Progenitor cell of endocrine pancreas (in vitro differentiated cells): ENCODE measurements at places on chromosomes 2 and 18. TPM values are rescaled to one million over a fixed set of nuclear protein-coding genes. Genes with fewer than 3 reads are reported as not detected.

GRCh38 chr18:32919799-32920198, 147.0 kb upstream of the KLHL14 start:
- DNase-seq: peak; percentile 11

GRCh38 chr2:2188941-2189340, 142.1 kb downstream of the MYT1L start:
- no peak for DNase-seq

DNA sequence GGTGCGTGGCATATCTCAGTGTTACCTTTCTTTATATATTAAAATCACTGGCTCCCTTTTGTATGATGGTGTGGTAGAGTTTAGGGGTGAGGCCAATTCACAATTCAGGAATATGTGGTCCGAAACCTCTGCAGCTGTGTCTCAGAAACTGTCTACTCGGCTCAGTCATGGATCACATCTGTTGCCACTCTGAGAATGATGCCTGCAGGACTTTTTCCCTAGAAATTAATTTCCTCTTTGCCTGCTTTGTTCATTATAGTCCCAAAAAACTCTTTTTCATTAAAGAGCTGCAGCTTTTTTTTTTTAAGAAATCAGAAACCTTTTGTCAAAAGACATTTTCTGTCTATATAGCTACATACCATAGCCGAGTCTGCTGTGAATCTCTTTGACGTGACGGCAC, 104.9 kb upstream of the NFATC1 start:
- no peak for DNase-seq

The SOX11 gene
- 146 and 154 TPM in 2 replicates for total RNA-seq

DNA sequence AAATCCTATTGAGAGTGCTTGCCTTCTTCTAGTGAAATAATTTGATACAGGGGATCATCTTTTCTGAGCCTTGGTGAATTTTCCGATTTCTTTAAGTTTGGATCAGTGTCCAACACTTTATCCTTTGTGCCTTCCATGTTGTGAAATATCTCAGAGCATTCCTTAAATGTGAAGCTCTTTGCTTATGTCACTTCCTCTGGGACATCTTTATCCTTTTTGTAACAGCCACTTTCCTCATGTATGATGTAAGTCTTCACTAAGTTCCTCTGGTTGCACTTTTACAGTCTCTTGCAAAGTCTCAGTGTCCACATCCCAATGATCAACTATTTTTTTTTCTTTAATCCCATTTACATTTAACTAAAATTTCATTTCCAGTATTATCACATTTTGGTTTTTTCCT, 254.2 kb downstream of the EN1 start:
- DNase-seq: no peak

The CCDC148 gene
- total RNA-seq: 3.9 and 4.6 TPM in 2 replicates

The SH2D6 gene
- 0.29 and 0.71 TPM in 2 replicates for total RNA-seq

GRCh38 chr18:23121133-23121532, 14.2 kb upstream of the CABLES1 start:
- DNase-seq: no peak

- DNase-seq: no peak
Observed at GRCh38 chr18:75349668-75350511, 77.6 kb downstream of the SMIM21 start.

- no peak for DNase-seq
Observed at GRCh38 chr2:24985511-24985910, 13.8 kb upstream of the DNAJC27 start.

- no peak for DNase-seq
Observed at GRCh38 chr2:10000541-10000940, 42.8 kb upstream of the KLF11 start.

DNA sequence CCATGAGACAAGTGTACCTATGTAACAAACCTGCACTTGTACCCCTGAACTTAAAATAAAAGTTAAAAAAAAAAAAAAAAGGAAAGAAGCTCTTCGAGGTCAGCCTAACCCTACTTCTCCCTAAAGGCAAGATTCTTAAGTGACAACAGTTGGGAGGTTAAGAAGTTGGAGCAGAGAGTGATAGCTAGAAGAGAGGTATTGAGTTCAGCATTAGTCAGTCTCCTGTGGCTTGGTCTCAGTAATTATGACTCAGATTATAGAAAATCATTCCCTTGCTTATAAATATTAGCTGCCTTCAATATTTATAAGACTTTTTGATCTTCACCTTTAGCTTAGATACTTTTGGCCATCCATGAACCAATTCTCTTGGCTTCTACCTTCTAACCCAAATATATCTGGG, 926.8 kb upstream of the SLC39A10 start:
- no peak for DNase-seq

GRCh38 chr2:230155359-230155758, 64.4 kb downstream of the SP110 start:
- no peak for DNase-seq

The RASGRP3 gene
- 0.49 TPM in 1 of 2 replicates, not detected in the other for total RNA-seq

GRCh38 chr2:219541611-219542180, 1.9 kb downstream of the CHPF start:
- DNase-seq: peak; percentile 90

- DNase-seq: no peak
Observed at GRCh38 chr2:41933585-41934320, 114.1 kb upstream of the PKDCC start.

GRCh38 chr2:172234716-172235691, 132.3 kb upstream of the DLX2 start:
- DNase-seq: peak; percentile 55

DNA sequence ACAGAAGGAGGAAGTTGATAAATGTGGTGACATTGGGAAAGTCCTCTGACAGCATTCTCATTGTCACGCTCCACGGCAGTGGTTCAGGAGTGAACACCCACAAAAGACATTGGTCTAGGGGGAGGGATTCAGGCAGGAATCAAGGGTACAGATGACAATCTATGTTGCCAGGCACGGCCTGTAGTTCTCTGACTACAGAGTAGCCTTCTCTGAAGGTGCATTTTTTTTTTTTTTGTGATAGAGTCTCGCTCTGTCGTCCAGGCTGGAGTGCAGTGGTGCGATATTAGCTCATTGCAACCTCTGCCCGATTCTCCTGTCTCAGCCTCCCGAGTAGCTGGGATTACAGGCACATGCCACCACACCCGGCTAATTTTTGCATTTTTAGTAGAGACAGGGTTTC, 7.4 kb upstream of the MOB1A start:
- no peak for DNase-seq

The RAB17 gene
- total RNA-seq: 49.9 and 52.0 TPM in 2 replicates

DNA sequence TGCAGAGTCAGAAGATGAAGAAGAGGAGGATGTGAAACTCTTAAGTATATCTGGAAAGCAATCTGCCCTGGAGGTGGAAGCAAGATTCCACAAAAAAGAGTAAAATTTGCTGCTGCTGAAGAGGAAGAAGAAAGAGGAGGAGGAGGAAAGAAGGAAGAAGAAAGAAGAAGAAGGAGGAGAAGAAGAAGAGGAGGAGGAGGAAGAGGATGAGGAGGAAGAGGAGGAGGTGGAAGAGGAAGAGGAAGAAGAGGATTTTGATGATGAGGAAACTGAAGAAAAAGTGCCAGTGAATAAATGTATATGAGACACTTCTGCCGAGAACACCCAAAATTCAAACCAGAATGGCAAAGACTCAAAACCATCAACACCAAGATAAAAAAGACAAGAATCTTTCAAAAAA, 20.9 kb upstream of the TAF4B start:
- DNase-seq: no peak

DNA sequence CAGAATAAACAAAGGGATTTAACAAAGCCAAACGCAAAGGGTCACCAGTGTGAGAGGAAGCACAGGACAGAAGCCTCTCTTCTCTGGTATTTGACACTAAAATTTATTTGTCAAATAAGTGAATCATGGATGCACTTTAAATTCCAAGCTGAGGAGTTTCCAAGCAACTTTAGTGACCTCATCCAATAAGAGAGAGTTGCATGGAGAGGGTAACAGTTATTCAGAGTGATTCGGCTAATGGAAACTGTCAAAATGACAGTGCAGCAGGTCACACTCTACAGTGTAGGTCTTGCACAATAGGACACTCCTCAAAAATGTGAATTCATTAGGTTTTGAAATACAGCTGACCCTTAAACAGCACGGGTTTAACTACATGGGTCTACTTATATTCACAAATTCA, 103.9 kb upstream of the ACVR1C start:
- DNase-seq: no peak

GRCh38 chr2:138238908-138239307, 262.7 kb upstream of the SPOPL start:
- no peak for DNase-seq

DNA sequence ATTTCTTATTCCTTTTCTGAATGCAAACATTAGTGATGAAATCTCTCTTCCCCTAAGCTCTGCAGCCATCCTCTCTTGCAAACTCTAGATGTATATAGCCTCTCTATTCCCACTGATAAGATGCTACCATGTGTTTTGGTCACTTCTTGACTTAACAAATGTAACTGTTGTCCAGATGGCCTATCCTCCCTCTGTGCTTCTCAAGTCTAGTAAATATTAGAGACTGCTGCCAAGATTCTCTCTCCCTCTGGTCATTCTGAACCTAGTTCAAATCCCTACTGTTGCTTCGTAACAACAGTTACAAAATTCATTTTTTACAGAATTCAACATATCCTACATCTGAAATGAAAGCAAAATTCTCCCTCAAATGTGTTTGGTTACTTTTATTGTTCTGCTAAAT, 156.6 kb downstream of the TXNL1 start:
- DNase-seq: no peak

GRCh38 chr2:157304811-157305722, 20.6 kb downstream of the ERMN start:
- DNase-seq: no peak

The VWC2L gene
- 0.16 TPM in 1 of 2 replicates, not detected in the other for total RNA-seq
